ENCODE measurements at places on chromosomes 1 and 21.

DNA sequence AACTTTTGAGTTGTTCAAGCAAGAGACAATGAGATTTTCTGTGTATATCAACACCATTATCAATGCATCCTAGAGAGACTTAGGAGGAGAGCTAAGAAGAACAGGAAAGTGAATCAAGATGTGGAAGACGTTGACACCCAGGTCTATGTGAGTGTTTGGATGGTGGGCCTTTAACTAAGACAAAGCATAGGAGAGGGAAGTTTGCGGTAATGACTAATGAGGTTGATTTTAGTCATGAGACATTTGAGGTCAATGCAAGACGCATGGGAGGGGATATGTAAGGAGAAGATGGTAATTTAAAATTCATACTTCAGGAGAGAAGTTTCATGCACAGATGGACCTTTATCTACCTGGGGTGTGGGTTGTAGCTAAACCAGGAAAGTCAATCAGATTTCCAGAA lies 269.6 kb downstream of the VAV3 start:
- no peak for DNase-seq

GRCh38 chr1:86155051-86155806 lies 1.3 kb downstream of the COL24A1 start:
- DNase-seq: no peak

- DNase-seq: no peak
Measured at GRCh38 chr1:54342288-54342687, 63.9 kb downstream of the SSBP3 start.

DNA sequence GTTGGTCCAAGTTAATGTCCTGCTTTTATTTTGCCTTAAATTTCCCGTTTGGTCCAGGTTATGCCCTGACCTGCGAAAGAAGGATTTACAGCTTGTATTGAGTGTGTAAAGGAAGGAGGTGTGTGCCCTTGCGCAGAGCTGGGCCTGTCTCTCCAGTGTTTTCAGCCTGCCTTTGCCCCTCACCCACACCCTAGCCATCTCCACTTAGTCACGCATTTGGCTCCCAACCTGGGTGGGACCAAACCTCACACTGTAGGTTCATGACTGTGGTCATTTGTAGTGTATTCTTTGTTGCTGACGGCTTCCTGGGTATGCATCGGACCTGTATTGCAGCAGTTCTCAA lies 572 bp upstream of the SRSF10 start:
- no peak for DNase-seq

DNA sequence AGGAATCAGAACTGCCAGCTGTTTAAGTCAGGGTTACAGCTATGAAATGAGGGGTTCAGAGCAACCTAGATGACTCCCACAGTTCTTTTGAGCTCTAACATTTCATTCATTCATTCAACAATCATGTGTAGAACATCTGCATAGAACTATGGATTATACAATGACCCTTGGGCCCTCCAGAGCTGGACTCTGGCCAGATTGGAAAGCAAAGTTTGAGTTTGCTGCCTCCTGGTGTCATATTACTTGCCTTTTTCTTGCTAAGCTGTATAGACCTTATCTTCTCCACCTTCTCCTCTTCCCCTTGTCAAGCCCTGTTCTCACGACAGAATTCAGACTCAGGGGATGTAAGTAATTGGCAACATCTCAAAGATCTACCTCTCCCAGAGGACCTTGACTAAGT lies 4.0 kb downstream of the CASQ2 start:
- DNase-seq: no peak
